ENCODE measurements at places on chromosomes 4 and X. TPM values are rescaled to one million over a fixed set of nuclear protein-coding genes. Genes with fewer than 3 reads are reported as not detected.

DNA sequence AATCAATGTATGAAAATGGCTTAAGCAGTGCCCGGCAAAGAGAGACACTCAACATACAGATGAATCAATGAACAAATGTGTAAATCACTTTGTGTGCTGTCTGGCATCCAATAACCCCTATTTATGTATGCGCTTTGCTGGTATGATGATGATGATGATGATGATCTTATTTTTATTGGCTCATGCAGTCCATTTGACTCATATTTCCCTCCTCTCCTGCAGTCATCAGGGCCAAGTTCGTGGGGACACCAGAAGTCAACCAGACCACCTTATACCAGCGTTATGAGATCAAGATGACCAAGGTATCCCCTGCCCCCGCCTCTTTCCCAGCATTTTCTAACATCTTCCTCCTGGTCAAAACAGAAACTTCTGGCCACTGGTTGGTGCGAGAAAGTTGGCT lies 2.5 kb downstream of the TIMP1 start:
- no peak for DNase-seq

DNA sequence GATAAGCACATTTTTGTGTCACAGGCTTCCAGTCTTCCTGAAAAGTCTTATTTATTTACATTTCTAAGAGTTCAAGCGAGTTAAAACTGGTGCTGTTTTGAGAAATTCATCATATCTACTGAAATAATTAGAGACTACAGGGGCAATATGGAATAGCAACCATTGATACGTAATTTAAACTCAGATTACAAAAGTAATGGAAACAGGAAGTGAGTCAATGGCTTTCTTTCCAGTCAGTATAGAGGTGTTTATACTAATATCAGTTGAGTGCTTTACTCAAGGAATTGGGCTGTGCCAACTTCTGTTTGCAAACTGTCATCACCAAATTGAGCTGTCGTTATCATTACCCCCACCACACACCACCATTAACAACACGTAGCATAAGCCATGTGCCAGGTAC lies 222.7 kb downstream of the COL25A1 start:
- no peak for DNase-seq

DNA sequence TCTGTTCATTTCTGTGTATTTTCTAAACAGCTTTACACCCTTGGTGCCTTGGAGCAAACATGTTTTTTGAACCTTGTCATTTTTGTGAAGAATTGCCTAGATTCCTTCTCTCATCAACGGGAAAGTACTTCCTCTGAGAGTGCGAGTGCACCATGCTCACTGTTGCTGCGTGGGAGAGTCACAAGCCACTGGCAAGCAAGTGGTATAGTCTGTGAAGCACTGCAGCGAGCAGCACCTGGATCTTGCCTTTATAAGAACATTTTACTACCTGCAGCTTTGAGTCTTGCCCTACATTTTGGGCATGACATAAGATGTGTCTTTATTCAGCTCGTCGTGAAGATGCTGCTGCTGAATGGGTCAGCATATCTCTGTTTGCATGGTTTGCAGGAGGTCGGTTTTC lies 44.9 kb downstream of the HADH start:
- peak; percentile 57 for DNase-seq

- no peak for DNase-seq
These were observed 4.5 kb upstream of the MAMLD1 start for GRCh38 chrX:150358651-150359050.

The TBC1D8B gene
- total RNA-seq, result 0.82 TPM

GRCh38 chr4:144115519-144115918 lies 25.0 kb downstream of the GYPA start:
- DNase-seq, result no peak

GRCh38 chr4:858831-859451 lies 33.0 kb upstream of the CPLX1 start:
- DNase-seq, result no peak

DNA sequence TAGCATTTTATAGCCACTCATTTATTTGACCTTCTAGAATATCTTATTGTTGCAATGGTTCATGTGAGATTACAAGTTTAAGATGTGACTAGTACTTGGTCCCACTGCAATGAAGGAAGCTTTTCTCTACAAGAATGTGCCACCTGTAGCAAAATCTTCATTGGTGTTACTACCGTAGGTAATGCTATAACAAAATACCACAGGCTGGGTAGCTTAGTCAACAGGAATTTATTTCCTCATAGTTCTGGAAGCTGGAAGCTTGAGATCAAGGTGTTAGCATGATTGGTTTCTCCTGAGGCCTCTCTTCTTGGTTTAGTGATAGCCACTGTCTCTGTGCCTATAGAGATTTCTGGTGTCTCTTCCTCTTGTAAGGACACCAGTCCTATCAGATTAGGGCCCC lies 441.0 kb downstream of the GPM6A start:
- DNase-seq, result no peak

The RGN gene
- not detected for total RNA-seq

- peak; percentile 34 for DNase-seq
These were observed 25.6 kb downstream of the ZRSR2 start for GRCh38 chrX:15815779-15816437.

The ENAM gene
- total RNA-seq, result not detected

The ENPEP gene
- not detected for total RNA-seq

DNA sequence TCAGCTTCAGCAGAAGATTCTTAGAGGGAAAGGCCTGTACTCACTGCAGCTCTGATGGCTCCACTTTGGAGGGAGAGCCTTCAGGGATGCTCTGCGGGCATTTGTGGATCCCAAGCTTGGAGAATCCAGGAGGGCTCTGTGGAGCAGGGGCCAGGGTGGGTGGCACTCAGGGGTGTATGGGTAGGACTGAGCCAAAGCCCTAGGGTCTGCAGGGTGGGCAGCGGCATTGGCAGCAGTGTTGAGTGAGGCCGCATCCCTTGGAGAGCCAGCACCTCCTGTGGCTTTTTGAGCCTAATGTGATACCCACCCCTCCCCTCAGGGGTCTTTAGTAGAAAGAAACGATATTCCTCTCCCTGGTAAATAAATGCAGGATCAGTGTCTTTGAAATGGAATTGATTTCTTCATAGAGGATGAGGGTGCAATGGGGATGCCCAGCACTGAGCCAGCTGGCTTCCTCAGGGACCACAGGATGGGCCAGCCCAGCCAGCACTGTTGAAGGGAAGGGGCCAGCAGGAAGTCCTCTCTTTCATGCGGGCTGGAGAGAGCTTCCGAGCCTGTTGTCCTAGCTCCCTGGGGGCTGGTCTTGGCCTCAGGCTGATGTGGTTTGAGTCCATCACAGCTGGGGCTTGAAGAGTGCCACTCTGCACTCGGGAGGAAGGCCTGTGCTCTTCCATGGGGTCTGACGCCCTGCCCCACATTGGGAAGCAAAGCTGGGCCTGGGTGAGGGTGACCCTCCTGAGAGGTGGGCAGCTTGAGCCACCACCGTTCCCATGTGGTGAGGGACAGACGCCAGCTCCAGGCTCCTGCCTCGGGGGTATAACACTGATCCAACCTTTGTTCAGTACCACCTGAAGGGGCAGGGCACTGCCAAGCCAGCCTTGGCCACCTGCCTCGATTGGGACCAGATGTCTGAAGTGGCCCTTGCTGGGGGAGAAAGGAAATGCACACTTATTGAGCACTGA lies 49.5 kb downstream of the PSAPL1 start:
- no peak for DNase-seq

The TXK gene
- total RNA-seq, result 18.2 TPM

- DNase-seq, result peak; percentile 48
These were observed 141.5 kb upstream of the RBPJ start for GRCh38 chr4:26179316-26179760.

The ASB12 gene
- total RNA-seq, result not detected

DNA sequence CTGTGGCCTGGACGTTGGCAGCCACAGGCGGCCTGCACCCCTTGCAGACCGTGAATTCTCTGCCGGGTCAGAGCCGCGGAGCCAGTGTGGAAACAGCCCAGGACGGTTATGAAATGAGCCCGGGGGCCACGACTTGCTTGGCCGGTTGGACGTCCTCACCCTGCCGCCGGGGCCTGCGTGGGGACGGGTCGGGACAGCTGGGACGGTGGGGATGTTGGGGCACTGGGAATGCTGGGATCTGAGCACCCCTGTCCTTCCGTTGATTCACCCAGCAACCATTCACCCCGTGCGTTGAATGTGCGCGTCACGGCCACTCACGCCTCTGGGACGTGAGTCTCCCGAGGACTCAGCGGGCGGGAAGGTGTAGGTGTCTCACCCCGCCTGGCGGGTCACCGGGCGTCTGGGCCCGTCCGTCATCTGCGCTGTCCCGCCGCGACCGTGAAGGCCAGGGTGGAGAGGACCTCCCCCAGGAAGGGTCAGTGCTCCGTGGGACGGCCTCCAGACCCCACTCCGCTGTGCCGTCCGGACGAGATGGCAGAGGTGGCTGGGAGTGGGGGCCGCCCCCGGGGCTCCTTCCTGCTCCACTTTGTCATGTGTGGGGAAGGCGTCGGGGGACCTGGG lies 4.5 kb upstream of the PLCXD1 start:
- peak; percentile 60 for DNase-seq

DNA sequence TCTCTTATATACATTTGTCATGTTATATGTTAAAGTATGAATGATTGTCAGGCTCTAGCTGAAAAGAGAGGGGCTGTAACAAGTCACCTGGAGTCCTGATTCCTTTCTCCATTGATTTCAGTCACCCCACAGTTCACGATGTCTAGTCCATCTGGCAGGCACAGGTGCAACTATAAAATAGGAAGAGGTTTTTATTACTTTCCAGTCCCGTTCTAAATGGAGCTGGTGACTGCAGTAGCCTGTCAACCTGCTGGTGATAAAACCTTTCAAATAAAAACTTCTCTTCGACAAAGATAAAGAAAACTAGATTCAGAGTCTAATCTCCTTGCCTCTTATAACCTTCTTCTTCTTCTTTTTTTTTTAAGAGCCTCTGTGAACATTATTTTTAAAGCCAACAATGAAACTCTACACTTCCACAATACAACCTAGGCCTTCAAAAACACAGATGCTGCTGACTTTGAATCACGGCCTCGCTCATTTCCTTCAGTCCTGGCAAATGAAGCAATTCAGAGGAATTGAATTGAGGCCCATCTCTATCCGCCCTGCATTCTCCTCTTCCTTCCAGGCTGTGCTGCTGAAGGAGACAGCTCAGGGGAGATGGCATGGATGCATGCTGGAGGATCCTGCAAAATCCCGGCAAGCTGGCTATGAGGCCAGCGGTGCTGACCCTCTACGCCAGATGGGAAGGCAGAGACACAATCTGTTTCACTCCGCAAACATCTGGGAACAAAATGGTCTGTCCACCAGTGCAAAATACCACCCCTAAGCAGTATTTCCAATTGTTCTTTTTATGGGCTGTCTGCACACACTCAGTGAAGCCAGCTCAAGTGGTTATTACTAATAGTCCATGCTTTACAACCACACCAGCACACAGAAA lies 27.3 kb upstream of the CDKN2AIP start:
- no peak for DNase-seq

The SSX2 gene
- not detected for total RNA-seq

- DNase-seq, result no peak
These were observed 166.1 kb downstream of the GRIA3 start for GRCh38 chrX:123350226-123350625.

- DNase-seq, result no peak
These were observed 1155.3 kb downstream of the FSTL5 start for GRCh38 chr4:161008527-161008926.

DNA sequence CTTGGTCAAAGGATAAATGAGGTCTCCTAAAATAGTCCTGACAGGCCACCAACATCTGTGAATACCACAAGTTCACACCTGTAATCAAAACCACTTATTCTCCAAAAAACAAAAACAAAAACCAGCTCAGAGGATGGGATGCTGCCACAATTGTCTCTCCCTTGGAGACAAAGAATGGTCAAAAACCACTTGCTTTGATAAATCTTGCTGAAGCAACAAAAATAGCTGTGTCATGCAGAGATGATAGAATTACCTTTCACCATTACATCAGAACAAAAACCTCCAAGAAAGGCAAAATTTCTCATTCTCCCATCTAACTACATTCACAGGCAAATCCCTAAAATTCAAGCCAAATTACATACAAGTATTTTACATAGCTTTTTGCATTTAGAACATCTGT lies 180.4 kb downstream of the MAML3 start:
- no peak for DNase-seq

- DNase-seq, result no peak
These were observed 91.7 kb upstream of the PAQR3 start for GRCh38 chr4:79030973-79031372.

DNA sequence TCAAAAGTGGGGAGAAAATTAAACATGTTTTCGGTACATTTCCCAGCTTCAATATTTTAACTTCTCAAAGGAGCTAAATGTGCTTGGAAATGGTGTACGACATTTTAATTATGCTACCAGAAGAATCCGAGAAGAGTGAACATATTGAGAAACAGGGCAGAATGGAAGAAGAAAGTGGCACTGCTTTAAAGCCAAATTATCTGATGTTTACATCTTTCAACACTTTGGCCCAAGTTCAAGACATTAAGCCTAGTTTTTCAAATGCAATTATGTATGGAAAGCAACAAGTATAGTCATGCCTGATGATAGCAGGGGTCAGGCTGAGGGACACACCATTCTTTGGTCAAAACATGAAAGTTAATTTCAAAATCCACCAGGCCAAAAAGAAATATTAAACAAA lies 577.9 kb upstream of the ZFP42 start:
- no peak for DNase-seq

DNA sequence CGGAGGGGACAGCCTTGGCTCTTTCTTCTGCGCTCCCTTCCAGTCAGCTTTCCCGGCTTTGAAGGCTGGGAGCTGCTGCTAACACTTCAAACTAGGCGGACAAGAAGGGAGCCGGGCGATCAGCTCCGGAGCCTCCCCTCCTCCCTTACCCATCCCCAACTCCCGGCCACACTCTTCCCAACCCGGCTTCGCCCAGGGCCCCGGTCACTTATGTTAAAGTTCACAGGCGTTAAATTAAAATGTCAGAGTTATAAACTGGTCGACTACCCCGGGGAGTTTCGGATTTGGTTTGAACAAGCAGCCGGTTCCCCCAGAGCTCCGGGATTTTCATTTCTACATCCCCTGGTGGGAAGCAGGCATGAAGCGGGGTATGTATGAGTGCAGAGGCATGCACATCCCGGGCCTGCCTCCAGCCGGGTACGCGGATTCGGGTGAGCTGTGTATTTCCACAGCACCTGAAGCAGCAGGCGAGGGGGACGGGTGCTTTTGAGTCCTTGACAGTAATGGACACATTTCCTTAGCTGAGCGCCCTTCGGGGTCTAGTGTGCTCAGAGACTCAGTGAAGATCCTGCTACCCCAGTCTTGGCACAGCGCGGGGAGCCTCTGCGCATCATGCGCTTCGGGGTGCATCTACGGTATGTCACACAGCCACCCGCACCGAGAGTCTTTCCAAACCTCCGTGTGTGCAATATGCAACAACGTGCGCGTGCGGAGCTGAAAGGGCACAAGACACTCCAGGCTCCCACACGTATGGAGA lies 880 bp downstream of the UNC5C start:
- DNase-seq, result peak; percentile 16

GRCh38 chrX:15781961-15782699 lies 8.2 kb upstream of the ZRSR2 start:
- peak; percentile 35 for DNase-seq

- no peak for DNase-seq
These were observed 74.6 kb downstream of the ARSJ start for GRCh38 chr4:113904877-113905276.
